GM04503 (cell line): ENCODE measurements at places on chromosomes 2 and 18.

DNA sequence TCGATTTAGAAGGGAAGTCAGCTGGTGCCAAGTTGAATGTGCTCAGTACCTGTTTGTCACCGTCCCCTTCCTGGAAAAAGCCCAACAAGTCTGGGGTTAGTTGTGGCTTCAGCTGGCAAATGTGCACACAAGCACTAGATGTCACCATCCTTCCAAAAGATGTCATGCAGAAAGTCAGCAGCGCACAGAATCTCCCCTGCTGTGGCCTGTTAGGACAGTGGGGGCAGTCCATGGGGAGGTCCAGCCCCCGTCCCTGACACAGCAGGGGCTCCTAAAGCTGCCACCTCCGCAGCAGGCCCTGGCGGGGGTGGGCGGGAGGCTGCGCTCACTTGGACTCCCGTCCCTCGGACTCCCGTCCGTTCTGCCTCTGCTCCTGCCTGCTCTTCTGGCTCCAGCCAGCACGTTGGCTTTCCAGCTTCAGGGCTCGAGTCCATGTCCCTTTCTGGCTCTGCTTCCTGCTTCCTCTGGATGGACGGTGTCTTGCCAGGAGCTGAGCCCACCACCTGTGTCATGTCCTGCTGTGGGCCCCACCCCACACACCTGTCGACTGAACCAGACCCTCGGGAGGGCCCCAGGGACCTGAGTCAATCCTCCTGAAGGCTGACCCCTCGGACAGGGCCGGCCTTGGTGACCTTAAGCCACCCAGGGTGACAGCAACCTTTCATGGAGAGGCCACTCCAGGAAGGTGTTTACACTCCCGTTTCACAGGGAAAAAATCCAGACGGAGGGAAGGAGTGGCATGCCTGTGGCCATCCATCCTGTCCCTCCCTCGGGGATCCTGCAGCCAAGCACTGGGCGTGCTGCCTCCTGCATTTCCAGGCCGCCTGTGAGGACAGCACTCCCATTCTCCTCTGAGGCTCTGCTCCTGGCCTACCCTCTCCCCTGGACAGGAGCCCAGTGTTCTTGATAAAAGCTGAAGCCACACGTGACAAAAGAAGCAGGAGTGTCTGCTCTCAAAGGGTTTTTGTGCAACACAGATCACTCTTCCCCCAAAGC, 8.5 kb downstream of the RAB17 start:
- DNase-seq = no peak

DNA sequence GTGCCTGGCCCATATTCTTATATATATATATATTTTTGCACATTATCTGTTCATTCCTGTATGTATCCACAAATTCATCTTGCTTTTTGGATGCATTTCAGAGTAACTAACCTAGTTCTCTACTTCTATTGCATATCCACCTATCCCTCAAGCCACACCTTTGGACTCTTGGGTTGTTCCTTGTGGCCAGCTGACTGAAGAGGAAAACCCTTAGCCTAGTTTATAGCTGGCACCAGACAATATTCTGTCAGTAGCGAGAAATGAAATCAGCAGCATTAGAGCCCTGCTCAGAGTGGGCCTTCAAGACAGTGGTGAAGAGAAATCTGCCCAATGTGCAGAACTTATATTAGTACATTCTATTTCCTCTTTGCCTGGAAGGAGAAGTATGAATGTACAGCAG, 19.6 kb upstream of the ALMS1 start:
- DNase-seq = no peak

- no peak for DNase-seq
Measured at GRCh38 chr18:26941584-26941983, 76.1 kb upstream of the AQP4 start.

DNA sequence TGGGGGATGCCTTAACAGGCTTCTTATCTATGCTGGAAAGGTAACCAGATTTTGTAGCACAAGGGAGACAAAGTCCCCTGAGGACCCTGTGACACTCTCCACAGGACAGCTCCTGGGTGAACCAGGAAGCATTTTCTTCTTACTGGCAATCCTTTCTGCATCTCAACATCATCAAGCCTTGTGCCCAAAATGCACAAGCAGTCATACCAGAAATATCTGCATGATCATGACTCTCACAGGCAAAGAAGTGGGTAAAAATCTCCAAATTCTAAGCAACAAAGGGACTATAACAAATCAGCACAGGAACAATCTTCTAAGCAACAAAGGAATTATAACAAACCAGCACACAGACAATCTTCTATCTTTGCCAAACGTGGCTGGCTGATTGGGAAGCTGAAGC, 99.1 kb upstream of the CD226 start:
- peak; percentile 22 for DNase-seq

- no peak for DNase-seq
Measured at GRCh38 chr2:172287605-172288315, 139.6 kb upstream of the ITGA6 start.

DNA sequence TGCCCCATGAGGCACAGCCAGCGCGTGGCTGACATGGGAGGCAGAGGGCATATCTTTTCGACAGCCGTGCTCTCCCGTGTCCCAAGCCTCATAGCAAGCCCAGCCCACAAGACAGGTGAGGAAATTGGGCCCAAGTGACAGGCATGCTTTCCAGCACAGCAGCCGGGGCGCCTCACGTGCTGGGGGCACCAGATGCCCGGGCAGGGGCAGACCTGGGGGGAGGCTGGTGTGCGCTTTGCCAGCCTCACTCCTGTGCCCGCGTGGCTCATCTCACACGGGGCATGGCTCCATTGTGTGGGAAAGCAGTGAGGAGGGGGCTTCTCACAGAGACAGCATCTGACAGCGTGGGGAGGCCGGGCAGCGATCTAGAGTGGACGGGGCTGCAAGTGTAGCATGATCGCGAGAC, 93.2 kb downstream of the USP40 start:
- no peak for DNase-seq

DNA sequence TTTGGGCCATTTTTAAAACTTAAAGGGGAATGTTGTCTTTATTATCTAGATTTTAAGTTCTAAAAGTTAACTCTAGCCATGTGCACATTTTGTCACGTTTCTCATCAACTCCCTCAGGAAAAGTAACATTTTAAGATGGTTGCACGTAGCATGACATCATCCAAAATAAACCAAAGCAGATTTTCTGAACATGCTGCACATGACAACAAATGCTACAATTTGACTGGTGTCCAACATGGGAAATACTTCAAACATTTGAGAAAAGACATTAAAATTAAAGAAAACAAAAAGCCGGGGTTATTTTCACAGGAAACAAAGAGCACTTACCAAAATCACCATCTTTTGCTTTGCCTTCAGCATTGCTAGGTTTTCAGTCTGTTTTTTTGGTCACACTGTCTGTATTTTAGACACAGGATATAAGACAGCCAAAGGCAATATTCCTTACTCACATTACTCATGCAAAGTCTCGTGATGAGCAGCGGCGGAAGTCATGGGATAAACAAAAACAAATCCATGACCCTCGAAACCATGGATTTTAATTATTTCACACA, 51.3 kb upstream of the RND3 start:
- peak; percentile 78 for DNase-seq

GRCh38 chr2:217832115-217832514, 170.7 kb downstream of the TNS1 start:
- no peak for DNase-seq

DNA sequence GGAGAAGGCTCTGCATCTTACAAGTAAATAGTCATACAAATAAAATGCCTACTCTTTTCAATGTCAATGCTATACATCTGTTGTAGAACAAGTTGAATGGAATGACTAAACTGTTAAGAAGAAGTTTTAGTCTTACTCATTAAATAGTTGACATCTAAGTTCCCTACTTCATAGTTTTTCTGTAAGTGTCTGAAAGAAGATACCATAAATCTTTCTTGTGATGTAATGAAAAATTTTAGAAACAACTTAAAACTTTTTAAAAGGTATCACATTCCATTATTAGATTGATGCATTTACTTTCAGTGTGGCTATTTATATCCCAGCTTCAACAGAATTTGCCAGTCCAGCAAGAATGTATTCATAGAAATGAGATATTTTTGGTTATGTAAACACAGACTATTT, 185.2 kb upstream of the EPC2 start:
- DNase-seq = no peak

GRCh38 chr2:216757532-216757931, 62.2 kb upstream of the IGFBP5 start:
- no peak for DNase-seq

GRCh38 chr2:2296400-2296799, 34.7 kb downstream of the MYT1L start:
- DNase-seq = no peak
